Peyer's patch (tissue), 4 donors: ENCODE measurements at places on chromosomes 5 and 9. TPM values are rescaled to one million over a fixed set of nuclear protein-coding genes. Genes with fewer than 3 reads are reported as not detected.
A peak's percentile ranks its signal among the peaks of the same experiment; 100 is the strongest.

The PALM2AKAP2 gene
- 1.9 TPM for total RNA-seq

- DNase-seq: no peak
These were observed 596.9 kb upstream of the CDH6 start for GRCh38 chr5:30596495-30597064.

The CNTNAP3 gene
- total RNA-seq: 2.5 TPM

The PPP2R2B gene
- 1.2 TPM for total RNA-seq

GRCh38 chr5:57561231-57561842 is 78.7 kb upstream of the ACTBL2 start:
- no peak for DNase-seq

- no peak for DNase-seq
These were observed 7.4 kb downstream of the LHX2 start for GRCh38 chr9:124018730-124019697.

The CANX gene
- 171 TPM for total RNA-seq

- peak; percentile 91 for DNase-seq
These were observed 27.9 kb upstream of the MGAT1 start for GRCh38 chr5:180830253-180831138.

The FAM151B gene
- 1.1 TPM for total RNA-seq

DNA sequence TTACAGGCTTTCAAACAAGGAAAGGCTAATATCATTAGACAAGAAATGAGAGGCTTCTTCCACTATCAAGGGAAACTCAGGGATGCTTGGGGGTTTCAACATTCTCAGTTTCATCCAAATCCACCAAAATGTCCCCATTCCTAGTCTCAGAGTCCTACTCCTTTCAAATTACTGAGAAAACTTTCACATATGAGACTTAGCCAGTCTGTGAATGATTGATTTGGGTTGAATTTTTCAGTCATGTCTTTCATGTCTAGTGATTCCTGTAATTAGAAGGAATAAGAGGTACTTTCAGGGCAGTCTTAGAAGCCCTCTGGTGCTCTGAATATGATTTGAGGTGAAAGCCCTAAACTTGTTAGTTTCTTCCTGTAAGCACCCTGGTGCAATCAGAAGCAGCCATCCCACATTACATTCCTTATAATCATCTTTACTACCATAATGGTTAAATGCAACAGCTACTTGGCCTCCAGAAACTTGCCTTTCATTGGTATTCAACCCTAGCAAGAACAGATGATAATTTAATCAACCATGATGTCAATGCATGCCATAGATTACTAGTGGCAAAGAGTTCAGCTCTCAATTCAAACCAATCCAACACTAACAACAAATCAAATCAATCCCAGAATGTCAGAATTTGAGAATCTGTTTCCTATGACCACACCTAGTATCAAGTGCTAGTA is 50.7 kb upstream of the RIC1 start:
- no peak for DNase-seq

- DNase-seq: no peak
These were observed 47.2 kb downstream of the EBF1 start for GRCh38 chr5:159052401-159053011.

DNA sequence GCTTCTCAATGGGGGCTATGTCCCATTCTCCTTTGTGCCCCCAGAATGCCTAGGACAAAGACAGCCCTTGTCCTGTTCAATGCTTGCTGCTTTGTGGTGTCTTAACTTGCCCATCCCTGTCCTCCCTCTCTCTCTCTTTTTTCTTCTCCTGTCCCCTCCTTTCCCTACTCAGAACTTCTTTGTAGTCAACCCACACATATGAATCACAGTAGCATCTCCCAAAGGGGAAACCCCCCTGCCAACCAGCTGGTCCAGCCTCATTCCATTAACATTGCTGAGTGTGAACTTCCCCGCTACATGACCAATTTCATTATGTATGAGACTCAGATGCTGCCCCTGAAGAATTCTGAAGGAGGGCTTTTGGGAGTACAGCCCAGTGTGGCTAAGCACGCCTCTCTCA is 408.3 kb downstream of the ENC1 start:
- no peak for DNase-seq

The ABO gene
- total RNA-seq: 197 TPM

The PCDHAC1 gene
- 0.54 TPM for total RNA-seq

DNA sequence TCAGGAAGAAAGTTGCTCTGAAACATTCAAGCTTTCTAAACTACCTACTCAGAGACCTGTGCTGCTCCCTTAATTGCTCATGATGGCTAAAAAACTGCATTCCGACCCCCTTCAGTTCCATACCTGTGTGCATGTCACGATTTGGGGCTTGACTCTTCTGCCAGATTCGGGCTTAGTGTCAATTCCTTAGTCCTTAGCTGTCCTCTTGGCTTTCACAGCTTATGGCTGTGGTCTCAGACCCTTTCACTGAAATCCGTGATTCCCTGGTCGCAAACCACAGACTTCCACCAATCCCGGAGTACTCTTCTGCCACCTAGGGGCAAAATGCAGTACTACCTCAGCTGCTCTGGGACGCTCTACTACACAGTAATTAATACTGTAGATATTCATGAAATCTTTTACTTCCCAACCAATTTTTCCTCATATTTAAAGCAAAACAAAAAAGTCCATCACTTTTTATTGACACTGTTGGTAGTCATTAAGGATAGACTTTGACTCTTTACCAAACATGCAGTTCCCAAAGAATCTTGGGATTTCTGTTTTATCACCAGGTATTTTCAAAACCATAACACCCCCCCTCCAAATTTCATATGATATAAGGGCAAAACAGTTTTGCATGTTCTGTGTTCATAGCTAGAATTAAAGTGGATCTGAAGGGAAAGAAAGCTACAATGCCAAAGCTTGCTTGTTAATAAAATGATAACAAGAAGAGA is 617.4 kb downstream of the SLCO4C1 start:
- DNase-seq: no peak

The C8G gene
- 24.9 TPM for total RNA-seq

DNA sequence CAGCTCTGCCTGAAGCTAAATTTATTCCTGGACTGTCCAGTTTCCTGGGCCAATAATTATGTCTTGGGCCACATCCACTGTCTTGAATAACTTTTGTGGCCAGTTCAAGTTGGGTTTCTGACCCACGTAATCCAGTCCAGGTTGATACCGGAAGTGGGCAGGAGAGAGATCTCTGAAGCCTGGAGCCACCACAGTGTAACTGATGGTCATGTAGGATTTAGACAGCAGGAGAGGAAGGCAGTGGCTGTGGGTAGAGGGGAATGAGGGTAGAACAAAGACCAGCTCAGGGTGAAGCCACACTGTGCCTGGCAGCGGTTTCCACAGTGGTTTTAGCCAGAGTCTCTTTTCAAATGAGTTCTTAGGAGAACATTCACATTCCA is 30.2 kb downstream of the SH3PXD2B start:
- DNase-seq: no peak

DNA sequence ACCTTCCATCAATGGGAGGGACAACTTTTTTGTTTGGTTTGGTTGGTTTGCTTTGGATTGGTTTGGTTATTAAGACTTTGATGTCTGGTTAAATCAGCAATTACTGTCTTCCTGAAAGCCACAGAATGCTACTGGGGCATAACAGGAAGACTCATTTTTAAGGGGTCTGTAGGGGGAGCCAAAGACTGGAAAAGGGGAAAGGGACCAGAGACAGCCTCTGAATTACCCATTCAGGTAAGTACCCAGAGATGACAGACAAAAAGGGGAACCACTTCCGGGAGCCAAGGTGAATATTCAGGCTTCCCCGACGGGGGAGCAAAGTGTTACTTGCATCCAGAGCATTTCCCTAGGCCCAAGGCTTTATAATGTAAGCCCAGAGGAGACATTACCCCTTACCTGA is 4.6 kb upstream of the FEM1C start:
- DNase-seq: no peak

GRCh38 chr5:78727786-78728761 is 79.5 kb upstream of the LHFPL2 start:
- peak; percentile 75 for DNase-seq

GRCh38 chr5:176888865-176889165 is 10.3 kb downstream of the HK3 start:
- DNase-seq: no peak

DNA sequence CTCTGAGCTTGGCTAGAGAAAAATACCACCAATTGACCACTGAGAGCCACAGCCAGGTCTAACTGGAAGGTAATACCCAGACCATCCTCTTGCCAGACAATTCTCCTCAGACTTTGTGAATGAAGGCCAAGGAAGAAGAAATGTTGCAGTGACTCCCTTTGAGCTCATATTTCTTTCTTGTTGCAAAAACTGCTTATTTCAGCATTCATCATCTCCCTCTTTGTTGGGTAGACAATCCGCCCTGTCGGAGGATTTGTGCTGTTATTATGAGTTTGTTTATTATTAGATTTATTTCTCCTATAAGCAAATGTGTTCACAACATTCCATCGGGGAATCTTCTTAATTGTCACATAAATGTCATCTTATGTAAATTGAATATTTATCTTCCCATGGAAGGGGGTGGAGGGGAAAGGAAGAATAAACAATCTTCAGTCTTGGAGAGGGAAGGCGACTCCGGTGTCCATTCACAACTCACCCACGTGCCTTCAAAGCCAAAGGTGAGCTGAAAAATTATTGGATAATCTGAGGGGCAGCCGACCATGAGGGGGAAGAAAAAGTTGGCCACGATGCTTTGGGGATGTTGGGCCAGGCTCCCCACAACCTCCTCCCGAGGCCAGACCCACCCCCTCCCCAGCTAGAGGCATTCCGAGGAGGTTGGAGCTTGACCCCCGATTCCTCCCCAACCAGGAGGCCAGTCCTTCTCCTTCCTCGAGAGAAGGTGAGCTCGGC is 1.8 kb upstream of the JADE2 start:
- no peak for DNase-seq

- DNase-seq: no peak
These were observed 25.6 kb downstream of the CEP78 start for GRCh38 chr9:78261403-78262001.

The PCDHA6 gene
- 0.35 TPM for total RNA-seq
